ENCODE measurements at places on chromosomes 6 and 20.

- no peak for DNase-seq
These were observed 26.6 kb downstream of the ZHX3 start for GRCh38 chr20:41290804-41291389.

DNA sequence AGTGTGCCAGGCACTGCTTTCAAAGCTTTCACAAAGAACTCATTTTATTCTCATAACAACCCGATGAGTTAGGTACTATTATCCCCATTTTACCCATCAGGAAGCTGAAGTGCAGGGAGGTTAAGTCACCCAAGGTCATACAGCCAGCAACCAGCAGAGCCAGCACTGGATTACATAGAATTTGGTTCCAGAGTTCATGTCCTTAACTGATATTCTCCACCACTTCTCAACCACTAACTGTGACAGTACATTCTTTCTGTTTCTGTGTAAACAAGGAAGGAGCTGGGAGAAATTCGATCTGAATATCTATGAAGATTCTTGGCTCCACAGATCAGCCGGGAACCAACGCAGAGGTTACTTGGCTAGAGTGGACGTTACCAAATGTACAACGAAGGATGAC is 98.0 kb downstream of the KIF16B start:
- DNase-seq: no peak

DNA sequence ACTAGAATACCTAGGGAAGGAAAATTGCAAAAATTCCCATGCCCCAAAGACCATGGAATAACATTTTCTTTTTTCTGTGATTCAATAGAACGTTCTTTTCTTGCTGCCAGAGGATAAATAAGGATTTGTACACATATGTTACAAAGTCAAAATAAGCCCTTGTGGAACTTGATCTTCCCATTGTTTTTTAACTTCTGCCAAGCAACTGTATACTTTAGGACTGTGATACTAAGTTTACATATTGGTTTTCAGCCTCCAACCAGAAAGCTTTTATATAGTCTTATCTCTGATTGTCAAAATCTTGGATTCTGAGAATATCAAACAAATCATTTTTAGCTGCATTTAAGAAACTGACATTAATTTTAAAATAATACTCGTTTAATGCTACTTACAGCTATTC is 84.6 kb downstream of the HMGCLL1 start:
- no peak for DNase-seq

- no peak for DNase-seq
These were observed 23.3 kb downstream of the EDN3 start for GRCh38 chr20:59323731-59324130.

DNA sequence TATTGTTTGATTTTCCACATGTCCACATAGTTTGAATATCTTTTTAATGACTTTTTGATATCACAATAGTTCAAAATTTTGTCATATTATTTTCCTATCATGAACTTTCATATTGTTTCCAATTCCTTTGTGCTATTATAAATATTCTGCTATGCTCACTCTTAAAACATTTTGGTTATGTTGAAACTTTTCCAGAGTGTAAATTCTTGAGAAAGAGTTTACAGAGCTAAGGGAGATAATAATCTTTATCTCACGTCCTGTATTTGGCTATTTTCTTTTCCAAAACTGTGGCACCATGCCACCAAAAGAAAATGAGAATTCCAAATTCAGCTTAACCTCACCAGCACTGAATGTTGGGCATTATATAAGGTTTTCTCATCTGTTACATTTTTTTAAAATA is 210.9 kb downstream of the TFAP2B start:
- DNase-seq: no peak

- no peak for DNase-seq
These were observed 13.3 kb upstream of the RIPOR2 start for GRCh38 chr6:24949020-24949569.

DNA sequence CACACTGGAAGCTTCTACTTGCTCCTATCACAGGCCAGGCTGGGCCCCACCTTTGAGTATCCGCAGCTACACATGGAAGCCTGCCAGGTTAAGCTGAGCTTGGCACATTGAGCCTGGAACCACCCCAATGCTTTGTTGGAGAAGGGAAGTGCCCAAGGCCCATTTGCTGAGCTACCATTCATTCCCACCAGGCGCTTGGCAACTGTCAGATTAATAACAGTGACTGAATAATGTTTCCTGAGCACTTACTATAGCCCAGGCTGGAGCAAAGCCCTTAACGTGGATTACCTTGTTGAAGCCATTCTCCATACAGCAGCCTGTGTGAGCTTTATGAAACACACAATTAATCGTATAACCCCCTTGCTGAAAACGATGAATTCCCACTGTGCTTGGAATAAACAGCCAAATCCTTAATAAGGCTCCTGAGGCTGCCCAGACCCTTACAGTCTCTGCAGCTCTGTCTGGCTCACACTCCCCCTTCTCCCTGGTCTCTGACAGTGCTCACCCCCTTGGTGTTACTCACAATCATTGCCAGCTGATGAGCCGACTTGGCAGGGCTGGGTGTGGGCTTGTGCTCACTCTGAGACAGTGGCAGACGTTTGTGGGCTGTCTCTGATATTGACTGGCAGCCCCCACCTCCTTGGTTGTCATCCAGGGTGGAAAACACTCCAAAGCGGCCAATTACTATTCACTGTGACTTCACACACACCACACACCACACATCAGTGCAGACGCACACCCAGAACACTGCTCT is 357.1 kb downstream of the MAFB start:
- no peak for DNase-seq

DNA sequence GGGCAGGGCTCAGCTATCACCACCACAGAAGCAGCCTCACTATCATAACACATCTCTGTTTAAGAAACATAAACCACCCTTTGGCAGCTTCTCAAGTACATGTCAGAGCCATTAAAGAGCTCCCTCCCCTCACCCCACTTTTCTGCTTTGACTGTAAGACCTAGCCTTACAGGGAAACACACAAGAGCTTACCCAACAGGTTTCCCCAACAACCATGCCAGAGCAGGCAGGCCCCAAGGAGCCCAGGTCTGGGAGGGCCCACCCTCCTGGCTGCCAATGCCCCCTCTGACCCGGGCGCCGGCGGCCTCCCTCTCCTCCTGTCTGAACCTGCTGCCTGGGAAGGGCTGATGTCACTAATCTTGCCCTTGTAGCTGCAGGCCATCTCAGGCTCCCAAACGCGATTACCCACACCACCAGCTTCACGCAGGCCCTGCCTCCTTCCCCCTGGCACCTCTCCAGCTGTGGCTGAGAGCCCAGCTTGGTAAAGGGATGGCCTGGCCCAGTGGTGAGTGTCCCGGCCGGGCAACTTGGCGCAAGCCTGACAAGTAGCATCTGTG is 402.0 kb downstream of the MAFB start:
- no peak for DNase-seq

DNA sequence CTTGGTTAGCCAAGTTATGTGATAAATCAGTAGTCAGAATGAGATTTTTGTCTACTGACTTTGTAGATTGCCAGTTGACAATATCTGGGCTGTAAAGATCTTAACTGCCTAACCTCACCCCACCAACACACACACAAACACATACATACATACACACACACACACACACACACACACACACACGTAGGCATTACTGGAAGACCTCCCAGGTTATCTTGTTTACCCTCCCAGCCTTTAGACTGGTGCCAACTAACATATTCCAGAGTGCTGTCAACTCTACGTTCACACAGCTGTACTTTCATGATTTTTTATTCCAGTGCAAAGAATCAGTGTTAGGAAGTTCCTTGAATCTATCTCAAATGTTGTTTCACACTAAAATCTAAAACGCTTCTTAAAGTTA is 38.9 kb downstream of the BMP5 start:
- no peak for DNase-seq

- DNase-seq: no peak
These were observed 83.4 kb downstream of the NOL4L start for GRCh38 chr20:32501709-32502108.

GRCh38 chr20:42589976-42590639 is 599.6 kb downstream of the PTPRT start:
- DNase-seq: no peak

DNA sequence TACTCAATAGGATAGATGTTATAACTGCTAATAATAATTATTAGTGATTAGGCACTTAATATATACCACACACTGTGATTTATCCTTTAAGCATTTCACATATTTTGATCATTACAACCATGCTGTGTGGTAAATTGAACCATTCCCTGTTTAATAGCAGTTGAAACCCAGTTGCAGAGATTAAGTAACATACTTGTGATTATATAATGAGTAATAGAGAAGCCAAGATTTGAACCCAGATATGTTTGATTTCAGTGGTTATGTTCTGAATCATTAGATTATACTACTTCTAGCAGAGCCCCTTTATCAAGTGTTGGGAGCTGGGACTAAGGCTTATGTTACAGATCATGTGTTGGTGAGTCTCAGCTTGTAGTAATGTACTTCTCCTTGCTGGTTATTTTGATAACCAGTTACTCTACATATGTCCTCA is 44.1 kb downstream of the STK4 start:
- DNase-seq: no peak

- DNase-seq: no peak
These were observed 214.4 kb downstream of the RNF144B start for GRCh38 chr6:18601516-18602020.

DNA sequence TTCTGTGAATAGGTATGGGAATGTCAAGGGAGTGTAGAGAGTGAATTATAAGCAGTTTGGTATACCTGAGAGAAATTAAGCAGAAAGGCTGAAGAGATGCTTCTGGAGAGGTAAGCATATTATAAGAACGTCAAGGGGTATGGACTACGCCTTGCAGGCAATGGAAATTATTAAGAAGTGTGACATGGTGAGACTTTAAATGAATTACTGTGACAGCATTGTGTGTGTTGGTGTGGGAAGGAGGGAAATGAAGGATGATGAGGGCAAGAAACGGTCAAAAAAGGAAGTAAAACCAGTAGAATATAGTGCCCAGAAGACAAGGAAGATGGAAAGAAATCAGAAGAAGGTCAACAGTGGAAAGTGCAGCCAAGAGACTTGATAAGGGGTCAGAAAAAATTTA is 5.9 kb downstream of the KHDRBS2 start:
- DNase-seq: no peak

Measured in GDM1 (cell line).